ENCODE measurements at places on chromosomes 1 and 21.

DNA sequence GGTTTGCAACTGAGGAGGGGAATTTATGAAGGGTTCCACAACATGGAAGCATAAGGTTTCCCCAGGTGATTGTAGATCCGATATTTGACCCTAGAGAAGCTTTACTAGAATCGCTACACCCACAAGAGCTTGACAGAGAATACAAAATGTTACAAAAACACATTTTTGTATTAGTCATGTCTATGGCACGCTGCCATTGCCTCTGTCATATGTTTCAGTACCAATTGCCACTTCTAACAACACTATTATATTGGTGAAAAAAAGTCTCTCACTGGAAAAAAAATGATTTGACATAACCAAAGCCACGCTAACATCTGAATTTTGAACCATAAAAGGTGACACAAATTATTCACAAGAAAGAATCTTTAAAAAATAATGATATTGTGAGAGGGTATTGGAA lies 214.5 kb downstream of the KCNT2 start:
- DNase-seq: no peak

DNA sequence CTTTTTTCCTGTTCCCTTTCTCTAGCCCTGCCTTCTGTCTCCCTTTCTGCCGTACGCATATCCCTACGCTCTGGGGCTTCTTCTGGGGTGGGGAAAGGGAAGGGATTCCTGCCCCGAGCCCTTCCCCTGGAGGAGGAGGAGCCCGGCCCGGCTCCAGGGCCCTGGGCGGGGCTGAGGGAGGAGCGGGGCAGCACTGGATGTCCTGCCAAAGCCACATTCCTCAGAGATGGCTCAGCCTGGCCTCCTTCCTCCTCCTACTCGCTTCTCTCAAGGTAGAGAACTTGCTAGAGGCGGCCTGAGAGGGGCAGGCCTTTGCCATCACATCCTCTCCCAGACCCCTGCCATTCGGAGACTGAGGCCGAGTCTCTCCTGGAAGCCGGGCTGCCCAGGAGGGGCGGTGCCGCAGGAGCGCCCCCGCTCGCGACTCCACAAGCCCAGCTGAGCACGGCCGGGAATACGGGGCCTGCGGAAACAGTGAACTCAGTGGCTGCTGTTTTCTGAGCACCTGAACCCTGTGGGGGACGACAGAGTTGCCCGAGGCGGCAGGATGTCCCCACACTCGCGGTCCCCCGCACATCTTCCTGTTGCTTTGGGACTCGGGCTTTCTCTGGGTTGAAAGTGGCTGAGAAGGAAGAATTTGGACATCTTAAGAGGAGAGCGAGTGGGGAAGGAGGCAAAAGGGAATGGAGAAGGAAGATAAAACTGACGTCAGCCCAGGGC lies 12.2 kb downstream of the ADAMTSL4 start:
- DNase-seq: peak; percentile 35

DNA sequence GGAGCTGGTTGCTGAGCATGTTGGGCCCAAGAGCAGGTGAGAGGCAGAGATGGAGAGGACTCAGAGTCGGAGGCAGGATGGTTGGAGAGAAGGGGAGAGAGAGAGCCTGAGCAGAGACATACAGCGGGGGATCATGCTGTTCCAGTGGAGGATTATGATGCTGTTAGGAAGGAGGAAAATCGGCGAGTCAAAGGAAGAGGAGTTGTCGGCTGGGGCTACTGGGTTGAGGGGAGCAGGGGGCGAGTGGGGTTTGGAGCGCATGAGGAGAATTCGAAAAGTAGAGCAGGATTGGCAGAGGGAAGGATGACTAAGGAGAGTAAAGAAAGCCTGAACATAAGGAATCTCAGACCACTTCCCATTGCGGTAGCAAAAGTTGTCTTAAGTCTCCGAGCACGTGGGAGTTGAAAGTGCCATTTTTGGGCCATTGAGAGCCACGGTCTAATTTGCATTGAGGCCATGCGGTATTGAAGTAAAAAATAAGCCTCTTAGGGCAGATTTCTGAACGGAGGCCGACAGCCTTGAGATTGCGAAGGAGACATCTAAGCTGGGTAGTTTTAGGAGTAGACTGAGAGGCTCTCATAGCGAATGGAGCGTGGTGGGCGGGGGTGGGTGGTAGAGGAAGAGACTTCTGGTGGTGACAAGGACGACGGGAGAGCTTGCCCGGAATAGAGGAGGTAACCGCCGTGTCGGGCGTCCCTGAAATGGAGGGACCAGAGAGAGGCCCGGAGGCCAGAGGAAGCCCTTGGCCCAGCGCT lies 140.4 kb upstream of the ETV3 start:
- no peak for DNase-seq

GRCh38 chr21:38879912-38880576 lies 74.3 kb downstream of the ETS2 start:
- no peak for DNase-seq

- no peak for DNase-seq
These were observed 11.4 kb upstream of the TSNAX start for GRCh38 chr1:231517076-231517475.

DNA sequence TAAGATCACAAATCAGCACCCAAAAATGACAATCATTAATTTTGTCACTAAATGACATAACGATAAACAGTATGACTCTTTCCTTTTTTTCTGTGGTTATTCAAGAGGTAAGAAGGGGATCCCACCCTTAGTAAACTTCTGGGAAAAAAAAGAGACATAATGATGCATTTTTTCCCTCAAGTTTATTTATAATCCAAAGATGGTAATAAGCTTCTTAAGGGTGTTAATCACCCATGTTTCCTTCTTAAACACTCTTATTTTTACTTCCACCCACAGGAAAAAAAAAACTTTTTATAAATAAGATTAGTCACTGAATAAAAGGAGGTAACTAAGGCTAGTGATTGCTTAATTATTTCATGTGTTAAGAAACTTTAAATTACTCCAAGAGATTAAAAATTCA lies 24.7 kb downstream of the RGS1 start:
- DNase-seq: no peak

- no peak for DNase-seq
These were observed 158.8 kb downstream of the TM2D1 start for GRCh38 chr1:61566177-61566576.

GRCh38 chr1:3469104-3469848 lies 14.8 kb downstream of the ARHGEF16 start:
- DNase-seq: no peak

DNA sequence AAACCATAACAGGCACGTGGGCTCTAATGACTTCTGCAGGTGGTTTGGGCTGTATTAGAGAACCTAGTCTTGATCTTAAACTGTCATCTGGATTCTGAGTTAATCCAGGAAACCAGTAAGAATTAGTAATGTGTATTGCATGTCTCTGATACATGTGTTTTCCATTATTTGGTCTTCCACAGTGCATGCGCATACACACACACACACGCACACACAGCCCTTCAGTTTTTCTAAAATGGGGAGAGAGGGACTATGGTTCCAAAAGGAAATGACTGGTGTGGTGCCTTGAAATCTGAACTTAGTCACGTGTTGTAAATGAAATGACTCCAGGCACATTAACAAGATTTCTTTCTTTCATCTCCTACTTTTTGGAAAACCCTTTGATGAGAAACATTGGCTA lies 67.6 kb downstream of the OLFML2B start:
- no peak for DNase-seq

DNA sequence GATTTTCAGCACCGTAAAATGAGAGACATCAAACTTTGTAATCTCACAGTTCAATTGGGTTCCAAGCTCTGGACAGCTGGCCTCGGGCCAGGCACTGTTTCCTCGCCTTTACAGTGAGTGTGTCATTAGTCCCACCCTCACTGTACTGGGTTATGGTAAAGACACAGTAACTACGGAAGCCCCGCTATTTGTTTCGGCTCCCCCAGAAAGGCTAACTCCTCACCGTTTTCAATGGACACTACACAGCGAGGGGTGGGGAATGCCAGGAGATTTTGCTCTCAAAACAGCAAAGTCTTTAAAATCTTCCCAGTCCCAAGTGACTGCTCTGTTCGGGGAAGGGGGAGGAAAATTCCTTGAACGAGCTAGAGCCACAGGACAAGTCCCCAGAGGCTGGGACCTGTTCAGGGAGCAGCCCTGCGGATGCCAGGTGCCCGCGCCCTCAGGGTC lies 757 bp upstream of the SPSB1 start:
- no peak for DNase-seq
